Renal cortical epithelial cell (primary cell): ENCODE measurements at places on chromosomes 2 and 18. TPM values are rescaled to one million over a fixed set of nuclear protein-coding genes. Genes with fewer than 3 reads are reported as not detected.
A peak's percentile ranks its signal among the peaks of the same experiment; 100 is the strongest.

- DNase-seq, result no peak
Observed at GRCh38 chr2:97707362-97708047, 5.9 kb upstream of the ZAP70 start.

GRCh38 chr2:64220265-64220664, 76.0 kb upstream of the PELI1 start:
- no peak for DNase-seq

DNA sequence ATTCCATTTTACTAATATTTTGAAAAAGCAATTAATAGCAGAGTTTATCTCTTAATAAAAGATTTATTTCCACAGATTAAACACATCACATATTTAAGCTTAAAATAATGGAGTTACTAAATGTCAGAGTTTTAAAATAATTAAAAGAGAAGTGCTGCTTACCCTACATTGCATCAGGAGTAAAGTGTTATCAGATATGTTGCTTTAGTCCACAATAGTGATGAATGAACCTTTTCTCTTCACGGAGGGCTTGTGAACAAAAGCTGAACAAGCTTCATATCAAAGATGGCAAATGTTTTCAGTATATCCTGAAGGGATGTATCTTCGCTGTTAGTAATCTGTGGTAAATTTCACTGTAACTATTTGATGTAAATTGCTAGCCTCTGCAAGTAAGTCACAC, 69.4 kb upstream of the TTC27 start:
- DNase-seq, result no peak

- DNase-seq, result peak; percentile 19
Observed at GRCh38 chr2:8431446-8432125, 250.3 kb upstream of the ID2 start.

SOS1 gene
- total RNA-seq, result 9.6 and 34.3 TPM in 2 replicates
